ENCODE measurements at places on chromosomes 2 and 18. TPM values are rescaled to one million over a fixed set of nuclear protein-coding genes. Genes with fewer than 3 reads are reported as not detected.

- no peak for DNase-seq
These were observed 33.2 kb downstream of the RALBP1 start for GRCh38 chr18:9508446-9509025.

DNA sequence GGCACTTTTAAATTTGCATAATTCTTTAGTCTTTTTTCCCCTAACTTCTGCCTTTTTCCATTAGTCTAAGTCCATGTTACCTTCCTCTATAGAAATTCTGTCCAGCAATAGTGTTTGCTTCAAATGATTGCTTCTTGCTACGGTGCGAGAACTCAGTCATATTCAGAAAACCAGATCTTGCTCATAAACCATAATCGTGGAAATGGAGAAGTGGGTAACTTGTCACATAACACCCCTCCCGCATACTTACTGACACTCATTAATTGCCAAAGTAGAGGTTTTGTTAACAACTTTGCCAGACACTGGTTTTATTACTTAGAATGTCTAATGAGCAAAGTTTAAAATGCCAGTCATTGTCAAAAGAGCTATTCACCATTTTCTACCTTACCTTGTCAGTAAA is 94.3 kb upstream of the TWSG1 start:
- DNase-seq = no peak

- DNase-seq = no peak
These were observed 50.4 kb upstream of the EPAS1 start for GRCh38 chr2:46246790-46247189.

GRCh38 chr18:49238433-49239042 is 221.9 kb downstream of the DYM start:
- no peak for DNase-seq

DNA sequence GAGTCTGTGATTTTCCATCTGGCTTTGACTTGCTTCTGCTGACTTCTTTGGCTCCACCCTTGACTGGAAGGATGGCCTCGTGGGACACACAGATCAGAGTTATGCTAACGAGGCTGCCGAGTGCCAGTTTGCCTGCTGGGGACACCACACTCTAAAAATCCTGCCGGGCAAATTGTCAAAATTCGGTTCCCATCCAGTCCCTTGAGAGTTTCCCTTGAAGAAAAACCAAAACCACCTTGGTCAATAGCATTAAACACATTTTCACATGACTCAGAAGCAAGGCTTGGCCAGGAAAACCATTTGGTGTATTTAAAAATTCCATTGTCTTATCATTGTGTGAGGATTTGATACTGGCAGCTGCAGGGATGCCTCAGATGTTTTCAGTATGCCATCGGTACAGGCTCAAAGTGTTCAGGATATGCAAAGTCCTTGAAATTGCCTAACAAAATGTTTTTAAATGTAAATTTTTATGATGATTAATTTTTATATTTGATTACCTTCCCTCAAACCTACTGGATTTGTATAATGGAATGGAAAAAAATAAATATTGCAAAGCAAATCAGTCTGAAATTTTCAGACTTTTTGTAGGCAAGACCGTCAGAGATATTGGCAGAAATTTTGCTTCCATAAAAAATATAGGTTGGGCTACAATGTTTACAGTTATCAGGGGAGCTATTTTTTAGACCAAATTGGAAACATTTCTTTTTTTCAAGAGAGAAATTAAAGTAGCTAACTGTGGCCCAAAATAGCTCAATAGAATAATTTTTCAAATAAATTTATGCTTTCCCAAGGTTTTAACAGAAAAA is 41.6 kb downstream of the KCNE4 start:
- DNase-seq = no peak

DNA sequence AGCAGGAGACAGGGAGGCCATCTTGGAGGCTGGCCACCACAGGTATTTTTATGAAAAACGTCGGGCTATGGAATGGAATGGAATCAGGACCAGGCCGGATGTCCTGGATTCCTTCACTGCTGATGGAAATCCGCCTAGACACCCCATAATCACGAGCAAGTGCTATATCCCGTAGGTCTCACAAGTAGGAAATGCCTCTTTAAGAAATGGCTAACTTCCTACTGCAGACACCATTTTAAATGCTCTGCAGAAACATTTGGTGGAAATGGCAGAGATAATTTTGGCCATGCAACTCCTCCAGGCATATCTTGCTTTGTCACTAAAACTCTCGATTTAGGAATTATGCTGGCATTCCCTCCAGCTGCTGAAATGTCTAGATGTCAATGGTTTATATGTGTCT is 18.0 kb downstream of the ID2 start:
- no peak for DNase-seq

DNA sequence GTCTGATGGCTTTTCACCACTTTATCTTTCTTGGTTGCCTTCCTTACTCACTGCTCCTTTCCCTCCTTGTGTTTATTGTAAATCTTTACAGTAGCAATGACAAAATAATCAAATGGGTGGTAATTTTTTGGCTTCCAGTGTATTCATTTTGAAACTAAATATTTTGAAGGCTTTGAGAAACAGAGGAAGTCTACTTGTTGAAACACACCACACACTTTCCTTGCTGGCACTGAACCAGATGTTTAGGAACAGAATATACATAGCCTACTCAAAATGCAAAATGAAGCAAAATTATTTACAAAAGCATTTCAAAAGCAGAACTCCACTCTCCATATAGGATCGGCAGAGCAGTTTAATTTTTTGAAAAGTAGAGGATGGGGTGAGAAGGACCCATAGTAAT is 189.8 kb downstream of the LTBP1 start:
- no peak for DNase-seq

DNA sequence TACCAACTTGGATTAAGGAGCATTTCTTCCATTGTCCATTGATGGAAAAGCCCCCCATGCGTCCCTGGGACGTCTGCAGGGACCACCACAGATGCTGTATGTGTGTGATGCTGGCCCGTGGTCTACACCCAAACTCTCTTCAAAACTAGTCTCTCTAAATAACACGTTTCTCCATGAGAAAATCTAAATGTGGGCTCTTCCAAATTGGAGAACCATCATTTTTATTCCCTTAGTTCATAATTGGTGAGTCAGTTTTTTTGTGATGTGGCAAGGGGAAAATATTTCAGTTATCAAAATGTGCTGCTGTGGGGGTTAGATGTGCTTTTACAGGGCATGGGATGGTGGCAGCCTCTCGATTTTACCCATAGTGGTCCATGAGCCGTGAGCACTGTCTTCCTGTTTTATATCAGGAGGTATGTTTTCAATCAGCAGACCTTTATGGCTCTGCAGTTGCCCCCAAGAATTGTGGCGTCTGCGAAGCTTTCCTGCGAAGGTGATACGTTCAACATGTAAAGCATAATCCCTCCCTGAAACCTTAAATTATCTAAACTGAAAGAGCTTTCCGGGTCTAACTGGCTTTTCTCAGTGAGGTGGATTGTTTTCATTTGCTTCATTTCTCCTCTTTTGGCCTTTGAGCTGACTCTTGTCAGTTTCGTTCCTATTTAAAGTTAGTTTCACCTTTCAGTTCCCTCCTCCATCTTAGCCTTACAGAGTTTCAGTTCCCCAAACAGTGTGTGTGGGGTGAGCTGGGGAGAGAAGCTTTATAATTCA is 78.4 kb downstream of the SETBP1 start:
- DNase-seq = no peak

GRCh38 chr2:147223553-147224060 is 621.2 kb upstream of the ACVR2A start:
- no peak for DNase-seq

GRCh38 chr2:224085811-224086210 is 46.7 kb upstream of the SERPINE2 start:
- DNase-seq = no peak

DNA sequence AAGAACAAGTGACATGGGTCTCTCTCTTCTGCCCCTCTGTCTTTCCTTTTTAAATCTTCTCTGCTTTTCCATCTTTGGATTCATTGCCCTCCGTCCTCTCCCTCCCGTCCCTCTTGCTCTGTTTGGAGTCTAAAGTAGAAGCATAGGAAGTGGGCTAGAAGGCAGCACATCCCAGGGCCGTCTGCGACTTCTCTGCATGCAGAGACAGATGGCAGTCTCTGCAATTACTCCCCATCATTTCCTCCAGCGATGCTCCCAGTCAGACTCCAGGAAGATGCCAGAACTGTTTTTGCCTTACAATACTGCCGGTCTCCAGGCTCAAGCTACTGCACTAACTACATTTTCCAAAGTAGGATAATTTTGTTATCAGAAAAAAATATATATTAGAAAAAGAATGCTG is 35.2 kb upstream of the LPIN2 start:
- no peak for DNase-seq

DNA sequence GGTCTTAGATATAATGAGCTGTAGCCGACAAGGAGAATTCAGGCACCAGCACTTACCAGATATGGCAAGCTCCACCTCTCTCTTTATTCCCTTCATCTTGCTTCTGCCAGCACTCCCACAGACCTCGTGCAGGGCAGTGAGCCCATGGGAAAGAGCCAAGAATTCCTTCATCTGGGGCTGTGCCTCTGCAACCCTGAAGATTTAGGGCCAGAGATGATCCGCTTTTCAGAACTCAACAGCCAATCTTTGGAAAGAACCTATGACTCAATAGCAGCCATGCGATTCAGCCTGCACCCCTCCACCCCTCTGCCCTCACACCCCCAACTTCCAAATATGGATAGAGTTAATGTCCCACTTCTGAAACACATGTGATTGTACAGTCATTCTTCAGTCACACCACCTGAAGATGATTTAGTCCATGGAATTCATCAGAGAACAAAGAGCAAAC is 533.7 kb upstream of the TNP1 start:
- DNase-seq = no peak

DNA sequence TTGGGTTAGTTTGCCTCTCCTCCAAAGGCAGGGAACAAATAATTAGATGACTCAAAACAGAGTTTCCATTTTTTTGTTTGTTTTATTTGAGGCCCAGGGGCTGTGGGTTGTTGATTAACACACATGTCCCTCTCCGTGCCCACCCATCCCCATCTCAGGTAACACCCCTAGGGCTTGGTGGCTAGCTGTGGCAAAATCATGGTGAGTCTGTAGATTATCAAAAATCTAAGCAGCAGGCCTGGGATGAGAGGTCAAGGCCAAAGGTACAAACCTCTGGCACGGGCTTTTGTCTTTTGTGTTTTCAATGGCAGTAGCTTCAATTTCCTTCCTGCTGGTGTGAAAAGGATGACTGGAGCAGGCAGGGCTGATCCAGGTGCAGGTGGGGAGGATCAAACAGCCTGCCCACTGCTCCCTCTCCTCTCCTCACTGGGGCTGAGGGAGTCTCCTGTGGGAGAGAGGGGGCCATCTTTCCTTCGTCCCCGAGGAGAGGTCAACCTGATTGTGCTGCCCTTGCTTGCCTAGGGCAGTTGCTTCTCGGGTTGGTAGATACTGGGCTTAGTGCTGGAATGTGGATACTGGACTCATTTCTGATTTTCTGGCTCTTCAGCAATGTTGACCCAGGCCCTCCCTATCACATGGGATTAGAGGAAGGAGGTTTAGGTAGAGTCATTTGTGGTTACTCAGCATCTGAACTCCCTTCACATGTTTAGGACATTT is 31.9 kb upstream of the EML4 start:
- DNase-seq = no peak

- DNase-seq = no peak
These were observed 476.8 kb upstream of the CELF4 start for GRCh38 chr18:38042211-38042890.

DNA sequence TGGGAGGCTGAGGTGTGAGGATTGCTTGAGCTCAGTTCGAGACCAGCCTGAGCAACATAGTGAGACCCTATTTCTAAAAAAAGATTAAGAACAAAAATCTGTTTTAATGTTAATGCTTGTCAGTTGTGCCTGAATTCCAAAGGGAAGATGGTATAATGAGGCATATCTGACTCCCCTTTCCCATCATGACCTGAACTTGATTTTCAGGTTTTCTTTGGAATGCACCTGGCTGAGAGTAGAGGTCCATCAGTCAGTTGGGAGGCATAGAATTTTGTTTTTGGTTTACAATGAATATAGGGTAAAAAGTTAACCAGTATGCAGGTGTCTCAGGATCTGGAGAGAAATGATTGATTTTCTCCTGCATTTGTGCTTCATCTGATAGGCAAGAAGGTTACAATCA is 20.4 kb downstream of the RPIA start:
- no peak for DNase-seq

DNA sequence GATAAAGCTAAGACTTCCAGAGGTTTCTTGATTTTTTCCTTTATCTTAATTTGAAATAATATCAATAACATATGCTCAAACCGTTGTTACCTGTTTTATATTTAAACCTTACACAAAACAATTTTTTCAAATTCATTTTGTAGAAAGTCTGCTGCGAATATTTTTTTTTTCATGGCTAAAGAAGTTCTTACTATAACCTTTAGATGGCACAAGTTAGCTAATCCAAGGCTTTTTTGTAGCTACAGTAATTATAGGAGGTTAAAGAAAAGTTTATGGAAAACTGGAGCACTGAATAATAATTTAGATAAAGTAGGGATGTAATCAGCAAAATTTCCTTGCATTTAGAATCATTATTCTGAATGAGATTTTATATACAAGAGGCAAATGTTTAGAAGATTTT is 78.0 kb upstream of the PNPT1 start:
- no peak for DNase-seq

GRCh38 chr2:54569745-54570301 is 113.7 kb downstream of the SPTBN1 start:
- DNase-seq = no peak

DNA sequence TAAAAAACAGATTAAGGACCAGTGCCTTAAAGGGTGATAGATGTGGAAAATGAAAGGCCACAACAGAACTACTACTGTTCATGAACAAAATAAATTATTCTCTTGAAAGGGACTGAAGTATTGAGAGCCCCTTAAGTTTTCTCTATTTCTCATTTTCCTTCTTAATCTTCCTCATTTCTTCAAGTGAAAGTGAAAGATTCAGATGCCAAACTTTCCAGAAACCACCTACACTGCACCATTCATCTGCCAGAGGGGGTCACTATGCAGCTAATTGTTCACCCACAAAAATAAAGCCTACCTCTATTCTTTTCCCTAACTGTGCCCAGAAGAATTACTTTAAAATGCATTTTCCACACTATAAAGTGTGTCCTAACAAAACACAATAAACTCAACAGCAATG is 140.1 kb downstream of the NR4A2 start:
- no peak for DNase-seq

TMEM247 gene
- not detected for total RNA-seq

PLGLB1 gene
- 6.2 TPM for total RNA-seq

ZNF396 gene
- 5.0 TPM for total RNA-seq

ARHGAP25 gene
- total RNA-seq = 2.0 TPM

HOXD13 gene
- total RNA-seq = not detected

CMPK2 gene
- 10.9 TPM for total RNA-seq

ABHD1 gene
- total RNA-seq = 0.31 TPM

SNED1 gene
- total RNA-seq = 3.3 TPM

TMEM169 gene
- 21.7 TPM for total RNA-seq

CSRNP3 gene
- 246 TPM for total RNA-seq

ALMS1 gene
- total RNA-seq = 76.0 TPM

BIRC6 gene
- 272 TPM for total RNA-seq
